Neural progenitor cell (in vitro differentiated cells): ENCODE measurements at places on chromosomes 6 and 20.

- DNase-seq, result no peak
- H3K4me3 ChIP-seq, result no peak overlapping the region
- H3K36me3 ChIP-seq, result no peaks in the 10 kb centered on the region
- no peaks in the 10 kb centered on the region for H3K27me3 ChIP-seq
- no peaks in the 10 kb centered on the region for H3K4me1 ChIP-seq
- no peak overlapping the region for H3K27ac ChIP-seq
Observed at GRCh38 chr6:71203206-71203605, 85.4 kb upstream of the OGFRL1 start.

DNA sequence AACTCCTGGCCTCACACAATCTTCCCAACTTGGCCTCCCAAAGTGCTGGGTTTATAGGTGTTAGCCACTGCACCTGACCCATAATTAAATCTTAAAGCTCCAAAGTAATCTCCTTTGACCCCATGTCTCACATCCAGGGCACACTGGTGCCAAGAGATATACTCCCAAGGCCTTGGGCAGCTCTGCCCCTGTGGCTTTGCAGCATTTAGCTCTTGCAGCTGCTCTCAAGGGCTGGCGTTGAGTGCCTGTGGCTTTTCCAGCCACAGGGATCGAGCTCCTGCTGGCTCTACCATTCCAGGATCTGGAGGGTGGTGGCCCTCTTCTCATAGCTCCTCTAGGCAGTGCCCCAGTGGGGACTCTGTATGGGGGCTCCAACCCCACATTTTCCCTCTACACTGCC is 49.3 kb upstream of the CD2AP start:
- H3K36me3 ChIP-seq, result no peaks in the 10 kb centered on the region
- no peak for DNase-seq
- no peaks in the 10 kb centered on the region for H3K27me3 ChIP-seq
- H3K27ac ChIP-seq, result no peak overlapping the region

DNA sequence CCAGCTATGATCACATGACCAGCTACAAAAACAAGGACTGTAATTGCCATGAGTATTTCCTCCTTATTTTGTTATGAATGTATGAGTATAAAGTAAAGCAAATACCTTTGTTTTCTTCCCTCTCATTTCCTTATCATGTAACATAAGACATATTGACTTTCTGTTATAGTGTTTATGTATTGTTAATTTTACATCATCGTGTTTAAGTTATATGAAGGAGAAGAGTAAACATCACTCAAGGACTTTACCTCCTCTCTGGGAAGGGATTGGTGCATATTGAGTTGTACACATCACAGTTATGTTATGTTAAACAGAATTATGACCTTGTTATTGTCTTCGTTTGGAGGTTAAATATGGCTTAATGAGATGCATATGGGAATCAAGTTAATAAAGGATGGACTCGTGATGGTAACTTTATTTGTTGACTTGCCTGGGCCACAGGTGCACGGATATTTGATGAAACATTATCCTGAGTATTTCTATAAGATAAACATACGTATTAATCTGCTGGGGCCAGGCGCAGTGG is 57.3 kb upstream of the CNKSR3 start:
- DNase-seq, result no peak
- H3K27me3 ChIP-seq, result no peaks in the 10 kb centered on the region
- no peak overlapping the region for H3K4me3 ChIP-seq
- H3K36me3 ChIP-seq, result no peaks in the 10 kb centered on the region
- no peaks in the 10 kb centered on the region for H3K4me1 ChIP-seq
- no peak overlapping the region for H3K27ac ChIP-seq

GRCh38 chr6:124885171-124885570 is 77.1 kb upstream of the RNF217 start:
- peaks cover 11% of the 10 kb centered on the region for H3K4me1 ChIP-seq
- no peaks in the 10 kb centered on the region for H3K36me3 ChIP-seq
- no peaks in the 10 kb centered on the region for H3K27me3 ChIP-seq

GRCh38 chr6:4914420-4915159 is 89.2 kb downstream of the RPP40 start:
- no peak for DNase-seq
- H3K27ac ChIP-seq, result no peak overlapping the region
- H3K4me1 ChIP-seq, result peaks cover 23% of the 10 kb centered on the region
- H3K36me3 ChIP-seq, result no peaks in the 10 kb centered on the region
- no peaks in the 10 kb centered on the region for H3K27me3 ChIP-seq

DNA sequence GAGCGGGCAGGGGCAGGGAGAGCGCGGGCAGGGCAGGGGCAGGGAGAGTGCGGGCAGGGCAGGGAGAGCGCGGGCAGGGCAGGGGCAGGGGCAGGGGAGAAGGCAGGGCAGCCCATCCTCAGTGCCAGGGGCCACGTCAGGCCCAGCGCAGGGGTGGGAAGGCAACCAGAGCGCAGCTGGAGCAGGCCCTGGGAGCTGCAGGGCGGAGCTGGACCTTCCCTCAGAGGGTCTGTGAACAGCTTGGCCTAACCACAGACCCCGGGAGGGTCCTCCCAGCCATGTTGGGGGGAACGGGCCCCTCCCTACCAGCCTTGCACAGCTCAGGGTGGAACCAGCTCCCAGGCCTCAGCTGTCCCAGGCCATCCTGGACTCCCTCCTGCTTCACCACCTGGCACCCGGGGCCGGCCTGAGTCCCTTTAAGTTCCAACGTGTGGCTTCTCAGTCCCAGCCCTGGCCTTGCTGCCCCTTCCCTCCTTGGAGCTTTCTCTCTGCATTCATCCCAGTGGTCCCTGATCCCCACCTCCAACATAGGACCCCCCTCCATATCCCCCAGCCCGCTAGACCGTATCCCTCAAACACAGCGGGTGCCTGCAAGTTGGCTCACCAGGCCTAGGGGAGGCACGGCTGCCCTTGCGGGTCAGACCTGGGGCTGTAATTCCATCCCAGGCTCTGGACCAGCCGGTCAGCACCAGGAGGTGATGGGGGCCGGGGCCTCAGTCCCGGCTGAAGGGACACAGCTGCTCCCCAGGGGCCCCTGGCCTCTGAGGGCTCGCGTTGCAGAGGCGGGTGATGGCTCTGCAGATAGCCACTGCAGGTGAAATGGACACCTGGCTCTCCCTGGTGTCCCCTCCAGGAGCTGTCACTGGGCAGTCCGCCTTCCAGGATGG is 5.6 kb upstream of the ZBTB46 start:
- no peaks in the 10 kb centered on the region for H3K36me3 ChIP-seq
- no peak for DNase-seq
- H3K4me1 ChIP-seq, result peaks cover 15% of the 10 kb centered on the region
- peaks cover 26% of the 10 kb centered on the region for H3K27me3 ChIP-seq
- H3K27ac ChIP-seq, result no peak overlapping the region
- H3K4me3 ChIP-seq, result no peak overlapping the region

DNA sequence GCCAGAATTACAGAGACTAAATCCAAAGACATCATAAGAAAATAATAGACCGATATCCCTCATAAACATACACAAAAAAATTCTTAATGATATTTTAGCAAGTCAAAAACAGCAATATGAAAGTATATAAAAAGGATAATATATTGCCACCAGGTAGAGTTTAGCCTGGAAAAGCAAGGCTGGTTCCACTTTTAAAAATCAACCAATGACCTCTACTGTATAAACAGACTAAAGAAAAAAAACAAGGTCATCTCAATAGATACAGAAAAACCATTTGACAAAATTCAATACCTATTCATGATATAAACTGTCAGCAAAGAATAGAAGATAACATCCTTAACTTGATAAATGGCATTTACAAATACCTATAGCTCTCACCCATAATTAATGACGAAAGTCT is 9.7 kb downstream of the SERINC1 start:
- no peaks in the 10 kb centered on the region for H3K27me3 ChIP-seq
- no peak overlapping the region for H3K27ac ChIP-seq
- H3K4me1 ChIP-seq, result peaks cover 4% of the 10 kb centered on the region
- no peak for DNase-seq
- H3K4me3 ChIP-seq, result no peak overlapping the region
- H3K36me3 ChIP-seq, result peaks cover 4% of the 10 kb centered on the region

- no peak for DNase-seq
- no peak overlapping the region for H3K4me3 ChIP-seq
- H3K4me1 ChIP-seq, result no peaks in the 10 kb centered on the region
- H3K27ac ChIP-seq, result no peak overlapping the region
- H3K36me3 ChIP-seq, result no peaks in the 10 kb centered on the region
Observed at GRCh38 chr6:32445321-32445854, 5.7 kb downstream of the HLA-DRA start.

DNA sequence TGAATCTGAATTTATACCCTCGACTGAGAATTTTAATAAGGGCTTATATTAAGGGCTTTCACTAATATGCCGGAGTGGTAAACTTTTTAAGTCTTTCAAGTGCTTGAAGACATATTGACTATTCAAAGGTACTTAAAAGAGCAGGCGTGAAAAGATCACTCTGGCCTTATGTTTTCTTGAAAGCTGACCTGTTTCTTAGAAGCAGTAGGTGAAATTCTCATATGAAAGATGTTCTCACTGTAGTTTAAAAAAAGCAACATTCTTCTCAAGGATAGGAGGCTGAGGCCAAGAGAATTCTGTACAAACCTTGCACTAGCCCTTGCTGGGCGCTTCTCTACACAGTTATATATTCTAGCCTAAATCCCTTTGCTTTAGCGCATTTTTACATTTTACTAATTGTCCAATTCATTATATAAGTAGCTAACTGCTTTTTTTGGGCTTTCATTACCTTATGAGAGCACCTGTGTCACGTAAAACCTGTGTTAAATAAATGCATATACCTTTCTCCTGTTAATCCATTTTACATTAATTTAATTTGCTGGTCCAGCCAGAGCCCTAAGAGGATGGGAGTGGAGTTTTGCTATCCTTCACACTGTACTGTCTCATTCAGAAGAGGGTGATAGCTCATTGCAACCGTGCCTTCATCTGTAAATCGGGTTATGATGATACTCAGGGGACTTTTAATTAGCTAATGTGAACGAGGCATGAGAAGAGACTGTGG is 59.6 kb upstream of the HFE start:
- peaks cover 51% of the 10 kb centered on the region for H3K4me1 ChIP-seq
- peak overlapping the region; percentile 92 for H3K27ac ChIP-seq
- no peak for DNase-seq
- peak overlapping the region; percentile 64 for H3K4me3 ChIP-seq
- H3K27me3 ChIP-seq, result no peaks in the 10 kb centered on the region

DNA sequence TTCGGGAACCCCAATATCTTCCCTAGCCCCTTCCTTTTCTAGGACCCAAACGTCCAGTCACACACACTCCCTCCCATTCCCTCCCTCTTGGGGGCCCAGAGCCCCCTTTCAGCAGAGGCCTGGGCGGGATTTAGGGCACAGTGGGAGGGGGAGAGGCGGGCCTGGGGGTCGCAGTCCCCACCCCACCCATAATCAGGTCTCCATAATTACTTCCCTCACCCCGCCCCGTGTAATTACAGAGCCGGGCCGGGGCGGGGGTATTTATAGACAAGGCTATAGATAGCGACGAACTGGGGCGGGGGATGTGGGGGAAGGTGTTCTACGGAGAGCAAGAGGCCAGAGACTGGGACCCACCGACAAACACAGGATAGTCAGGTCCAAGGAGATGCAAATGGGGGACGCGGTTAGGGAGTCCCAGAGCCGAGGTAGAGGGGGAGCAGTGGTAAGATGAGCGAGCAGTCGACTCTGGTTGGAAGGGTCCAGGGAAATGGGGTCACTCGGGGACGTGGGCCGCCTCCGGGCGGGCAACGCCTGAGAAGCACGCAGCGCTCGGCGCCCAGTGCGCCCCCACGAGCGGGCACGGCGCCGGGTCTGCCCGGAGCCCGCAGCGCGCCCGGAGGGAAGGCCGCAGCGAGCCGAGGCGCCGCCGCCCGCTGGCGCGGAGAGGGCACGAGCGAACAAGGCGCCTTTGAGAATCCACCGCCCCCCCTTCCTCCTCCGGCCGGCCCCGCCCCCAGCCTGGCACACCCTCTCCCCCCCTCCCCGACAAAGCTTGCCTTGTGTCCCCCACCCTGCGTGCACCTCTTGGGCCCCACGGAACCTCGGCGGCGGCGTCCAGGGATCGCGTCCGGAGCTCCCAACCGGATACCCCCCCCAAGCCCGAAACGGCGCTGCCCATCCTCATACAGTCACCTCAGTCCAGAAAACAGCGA is 670 bp upstream of the COL11A2 start:
- peaks cover 21% of the 10 kb centered on the region for H3K4me1 ChIP-seq
- H3K27me3 ChIP-seq, result peaks cover 54% of the 10 kb centered on the region
- peak overlapping the region; percentile 55 for H3K4me3 ChIP-seq
- peak; percentile 46 for DNase-seq
- no peak overlapping the region for H3K27ac ChIP-seq

GRCh38 chr6:152904678-152905077 is 78.2 kb downstream of the FBXO5 start:
- DNase-seq, result no peak
- H3K4me3 ChIP-seq, result no peak overlapping the region
- no peak overlapping the region for H3K27ac ChIP-seq
- peaks cover 13% of the 10 kb centered on the region for H3K4me1 ChIP-seq

DNA sequence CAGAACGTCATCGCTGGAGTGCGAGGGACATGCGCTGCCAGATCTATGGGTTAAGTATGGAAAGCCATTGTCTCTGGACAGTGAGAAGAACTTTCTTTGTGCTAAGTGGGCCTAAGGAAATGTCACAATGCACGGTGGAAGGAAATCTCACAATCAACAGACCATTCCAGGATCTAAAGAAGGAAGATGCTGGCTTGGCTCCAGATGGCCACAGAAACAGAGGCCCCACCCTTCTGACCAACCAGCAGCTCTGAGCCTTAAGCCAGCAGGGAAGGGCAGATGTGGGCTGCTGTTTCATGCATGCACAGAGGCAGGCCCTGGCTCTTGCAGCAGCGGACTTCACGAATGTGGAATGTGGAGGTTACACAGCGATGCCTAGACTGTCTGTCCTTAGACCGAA is 156.3 kb downstream of the SOBP start:
- H3K4me3 ChIP-seq, result no peak overlapping the region
- H3K4me1 ChIP-seq, result peaks cover 10% of the 10 kb centered on the region
- no peak for DNase-seq
- no peaks in the 10 kb centered on the region for H3K27me3 ChIP-seq
- no peaks in the 10 kb centered on the region for H3K36me3 ChIP-seq

- no peaks in the 10 kb centered on the region for H3K27me3 ChIP-seq
- no peak overlapping the region for H3K4me3 ChIP-seq
- H3K36me3 ChIP-seq, result no peaks in the 10 kb centered on the region
- peaks cover 14% of the 10 kb centered on the region for H3K4me1 ChIP-seq
Observed at GRCh38 chr6:36907781-36908180, 22.0 kb downstream of the C6orf89 start.

DNA sequence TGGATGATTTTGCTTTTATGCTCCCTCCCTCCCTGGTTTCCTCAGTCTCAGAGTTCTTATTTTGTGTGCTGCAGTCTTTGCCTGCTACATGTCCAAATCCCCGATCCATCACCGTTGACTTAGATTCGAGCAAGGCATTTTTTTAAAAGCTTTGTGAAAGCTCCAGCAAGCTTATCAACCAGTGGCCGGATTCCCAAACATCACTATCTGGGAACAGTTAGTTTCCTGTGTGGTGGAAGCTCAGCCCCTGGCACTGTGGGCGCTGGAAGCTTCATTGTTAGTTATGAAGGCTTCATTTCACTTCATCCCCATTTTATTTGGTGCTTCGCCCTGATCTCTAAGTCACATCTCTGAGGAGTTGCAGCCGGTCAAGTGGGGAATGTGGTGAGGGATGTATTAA is 44.7 kb downstream of the DEK start:
- H3K4me3 ChIP-seq, result no peak overlapping the region
- H3K4me1 ChIP-seq, result no peaks in the 10 kb centered on the region
- no peak for DNase-seq
- H3K27me3 ChIP-seq, result no peaks in the 10 kb centered on the region
